ENCODE measurements at places on chromosomes 12 and 14.

DNA sequence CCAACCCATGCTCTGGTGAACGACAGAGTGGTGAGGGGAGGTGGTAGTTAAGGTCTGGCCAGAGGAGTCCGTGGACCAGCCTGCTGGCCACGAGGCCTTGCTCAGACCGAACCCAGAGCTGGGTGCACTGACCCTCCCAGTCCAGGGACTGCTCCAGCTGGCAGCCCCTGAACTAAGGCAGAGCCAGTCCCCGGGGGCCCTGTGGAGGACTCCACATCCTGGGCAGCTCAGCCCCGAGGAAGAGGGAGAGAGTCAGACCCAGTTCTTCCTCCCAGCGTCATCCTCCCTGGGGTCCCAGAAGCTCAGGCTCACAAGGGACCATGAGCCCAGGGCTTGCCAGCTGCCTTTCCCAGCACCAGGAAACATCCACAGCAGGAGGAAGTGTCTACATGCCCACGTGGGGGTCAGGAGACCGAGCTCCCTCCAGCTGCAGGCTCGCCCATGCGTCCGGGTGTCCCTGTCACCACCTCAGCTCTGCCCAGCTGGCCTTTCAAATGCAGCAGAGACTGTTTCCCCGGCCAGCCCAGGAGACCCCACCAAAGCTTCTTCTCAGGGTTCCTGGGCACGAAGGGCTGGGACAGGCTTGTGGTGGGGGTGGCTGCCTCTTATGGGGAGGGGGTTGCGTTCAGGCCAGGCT lies 194.4 kb downstream of the KIF26A start:
- DNase-seq: no peak

DNA sequence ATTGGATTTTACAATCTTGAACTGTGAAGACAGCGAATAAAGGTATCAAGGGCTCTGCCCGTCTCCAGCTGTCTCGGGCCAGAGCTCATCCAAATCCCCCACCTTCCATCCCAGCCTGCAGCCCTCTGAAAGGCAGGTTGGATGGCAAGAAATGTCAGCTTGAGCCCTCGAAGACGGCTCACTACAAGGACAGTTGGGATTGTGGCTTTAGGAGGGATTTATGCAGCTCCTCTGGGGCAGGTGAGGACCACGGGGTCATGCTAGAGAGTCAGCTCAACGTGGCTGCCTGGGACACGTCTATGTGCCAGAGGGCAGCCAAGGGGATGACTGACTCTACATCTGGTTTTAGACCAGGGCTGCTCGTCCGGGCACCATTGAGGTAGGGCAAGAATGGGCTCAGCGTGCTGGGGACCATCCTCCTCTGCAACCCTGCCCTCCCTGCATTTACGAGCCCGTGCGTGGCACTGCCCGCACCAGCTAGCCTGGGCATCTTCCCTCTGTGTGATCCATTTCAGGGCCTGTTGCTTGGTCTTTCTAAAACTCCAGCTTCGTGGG lies 16.2 kb downstream of the MVK start:
- no peak for DNase-seq

GRCh38 chr14:58663494-58664111 lies 25.8 kb downstream of the DACT1 start:
- DNase-seq: peak; percentile 84

DNA sequence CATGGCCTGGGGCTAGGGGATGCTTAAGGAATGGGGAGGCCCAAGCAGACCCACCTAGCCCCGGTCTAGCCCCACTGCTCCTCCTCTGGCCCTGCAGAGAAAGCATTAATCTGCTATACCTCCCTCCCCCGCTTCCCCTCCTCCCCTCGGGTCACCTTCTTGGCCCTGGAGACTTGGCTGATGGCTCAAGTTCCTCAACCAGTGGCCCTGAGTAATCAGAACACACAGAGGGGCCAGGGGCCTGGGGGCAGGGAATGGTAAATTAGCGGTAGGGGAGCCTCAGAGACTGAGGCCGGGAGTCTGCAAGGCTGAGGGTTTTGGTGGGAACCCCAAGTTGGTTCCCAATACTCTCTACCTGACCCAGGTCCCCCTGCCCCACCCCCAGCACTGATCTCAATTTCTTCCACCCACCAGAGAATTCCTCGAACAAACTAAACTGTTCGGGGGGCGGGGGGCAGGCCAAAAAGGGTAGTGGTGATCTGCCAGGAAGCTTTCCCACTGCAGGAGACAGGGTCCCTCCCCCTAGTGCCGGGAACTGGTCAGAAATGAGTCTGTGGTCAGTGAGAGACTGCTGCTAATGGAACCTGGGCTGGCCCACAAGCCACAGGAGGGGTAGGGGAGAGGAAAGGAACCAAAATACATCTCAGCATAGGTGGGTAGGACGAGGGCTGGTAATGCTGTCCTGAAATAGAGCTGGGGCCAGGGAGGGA lies 12.8 kb upstream of the SMARCD1 start:
- no peak for DNase-seq

DNA sequence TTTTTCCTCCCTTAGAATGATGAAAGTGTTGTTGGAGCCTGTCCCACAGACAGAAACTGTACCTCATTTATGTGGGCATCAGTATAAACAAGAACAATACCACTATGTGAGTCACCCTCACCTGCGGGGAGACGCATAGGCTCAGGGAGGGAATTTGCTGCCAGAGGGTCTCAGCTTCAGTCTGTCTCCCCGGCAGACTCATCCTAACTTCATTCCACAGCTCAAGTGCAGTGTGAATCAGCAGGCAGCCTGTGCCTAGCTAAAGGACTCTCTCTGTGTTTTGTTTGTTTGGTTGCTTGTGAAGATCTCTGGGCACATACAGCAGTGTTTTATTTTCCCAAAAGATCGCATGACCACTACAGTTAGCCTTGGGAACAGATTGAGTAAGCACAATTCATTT lies 98.9 kb downstream of the PRKCH start:
- no peak for DNase-seq

- no peak for DNase-seq
These were observed 205.7 kb downstream of the DIO2 start for GRCh38 chr14:80005561-80005960.

GRCh38 chr14:22852940-22853767 lies 16.8 kb downstream of the MMP14 start:
- DNase-seq: peak; percentile 72

DNA sequence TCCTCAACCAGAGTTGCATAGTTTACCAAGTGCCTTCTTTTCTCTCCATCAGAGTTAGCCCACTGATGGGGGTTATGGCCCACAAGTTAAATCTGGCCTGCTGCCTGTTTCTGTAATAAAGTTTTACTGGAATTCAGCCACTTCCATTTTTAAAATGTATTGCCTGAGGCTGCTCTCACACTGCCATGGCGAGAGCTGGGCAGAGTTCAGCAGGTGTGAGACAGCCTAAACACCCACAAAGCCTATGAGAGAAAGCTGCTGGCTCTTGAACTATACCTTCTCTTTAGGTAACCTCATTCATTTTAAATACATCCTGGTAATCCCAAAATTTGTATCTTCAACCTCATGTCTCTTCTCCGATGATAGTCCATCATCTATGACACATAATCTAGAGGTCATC lies 86.1 kb downstream of the BCL2L14 start:
- DNase-seq: no peak

GRCh38 chr12:10891937-10892336 lies 7.9 kb upstream of the PRH1 start:
- DNase-seq: no peak

GRCh38 chr12:19402743-19403431 lies 36.4 kb upstream of the AEBP2 start:
- DNase-seq: no peak

DNA sequence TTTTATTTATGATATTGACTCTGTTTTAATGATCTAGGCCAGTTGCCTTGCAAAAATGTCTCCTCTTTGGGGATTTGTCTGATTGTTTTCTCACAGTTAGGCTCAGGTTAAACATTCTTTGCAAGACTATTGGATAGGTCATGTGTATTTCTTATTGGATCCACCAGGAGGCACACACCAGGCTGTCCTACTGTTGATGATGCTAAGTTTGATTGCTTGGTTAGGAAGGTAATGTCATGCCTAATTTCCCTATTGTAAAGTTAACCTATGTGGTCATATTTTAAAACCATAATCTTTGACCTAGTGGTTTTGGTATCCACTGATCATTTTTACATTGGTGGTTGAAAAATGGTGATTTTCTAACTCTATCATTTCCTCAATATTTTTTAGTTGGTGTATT lies 137.1 kb downstream of the BRMS1L start:
- DNase-seq: no peak

DNA sequence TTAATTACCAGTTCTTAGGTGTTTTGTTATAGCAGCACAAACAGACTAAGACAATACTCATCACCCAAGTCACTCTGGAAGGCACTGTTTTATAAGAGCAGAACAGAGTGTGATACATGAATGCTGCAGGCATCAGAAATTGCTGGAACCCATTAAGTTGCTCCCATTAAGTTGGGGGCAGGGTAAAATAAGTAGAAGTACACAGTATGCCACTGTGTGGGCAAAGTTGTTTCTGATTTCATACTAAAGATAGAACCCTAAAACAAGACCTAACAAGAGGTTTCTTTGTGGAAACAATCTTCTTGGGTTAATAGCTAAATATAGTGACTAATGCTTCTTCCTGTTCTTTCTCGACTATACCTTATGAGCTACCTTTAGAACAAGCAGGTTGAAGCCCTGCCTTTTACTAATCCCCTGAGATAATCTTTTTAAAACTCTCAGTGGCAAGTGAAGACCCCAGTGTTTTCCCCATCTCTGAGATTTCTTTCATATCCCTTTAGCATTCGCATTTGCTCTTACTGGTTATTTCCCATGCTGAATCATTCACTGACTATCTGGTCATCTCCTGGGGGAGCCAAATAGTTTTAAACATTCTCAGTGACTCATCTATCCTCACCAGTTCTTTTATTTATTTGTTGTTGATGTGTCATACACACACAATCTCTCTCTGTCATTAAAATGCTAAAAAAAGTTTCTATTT lies 52.3 kb downstream of the SOCS2 start:
- DNase-seq: peak; percentile 99

- DNase-seq: no peak
These were observed 211.5 kb upstream of the CPNE8 start for GRCh38 chr12:39116861-39117260.

DNA sequence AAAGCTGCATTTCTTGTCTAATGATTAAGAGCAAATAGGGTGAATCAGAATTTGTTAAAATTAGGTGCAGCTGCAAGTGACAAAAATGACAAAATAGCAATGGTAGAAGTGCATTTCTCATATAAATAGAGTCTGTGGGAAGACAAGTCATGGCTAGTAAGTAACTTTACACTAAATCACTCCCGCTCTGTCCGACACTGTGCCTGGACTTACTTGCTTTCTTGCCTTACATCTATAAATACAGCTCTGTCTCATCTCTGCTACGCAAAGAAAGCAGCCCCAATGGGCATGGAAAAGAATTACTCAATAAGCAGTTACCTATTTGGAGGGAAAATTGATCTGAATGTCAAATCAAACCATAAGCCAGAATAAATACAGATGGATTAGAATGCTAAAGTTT lies 245.4 kb upstream of the KRR1 start:
- DNase-seq: no peak

DNA sequence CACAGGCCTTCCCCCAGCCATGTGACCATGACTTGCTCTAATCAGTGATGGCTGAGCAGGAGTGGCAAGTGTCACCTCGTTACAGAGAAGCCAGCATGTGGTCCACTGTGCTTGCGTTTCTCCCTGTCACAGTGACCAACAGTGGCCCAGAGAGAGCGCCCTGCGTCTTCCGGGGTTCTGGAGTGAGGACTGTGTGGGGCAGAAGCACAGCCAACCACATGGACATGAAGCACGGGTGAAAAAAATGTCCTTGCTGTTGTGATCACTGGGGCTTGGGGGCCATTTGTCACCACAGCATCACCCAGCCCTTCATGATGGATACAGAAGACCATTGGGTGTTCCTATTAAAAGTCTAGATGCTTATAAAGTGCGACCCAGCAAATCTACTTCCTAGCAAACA lies 174.6 kb upstream of the C14orf180 start:
- no peak for DNase-seq

- no peak for DNase-seq
These were observed 227.9 kb downstream of the DACT1 start for GRCh38 chr14:58865514-58866281.

DNA sequence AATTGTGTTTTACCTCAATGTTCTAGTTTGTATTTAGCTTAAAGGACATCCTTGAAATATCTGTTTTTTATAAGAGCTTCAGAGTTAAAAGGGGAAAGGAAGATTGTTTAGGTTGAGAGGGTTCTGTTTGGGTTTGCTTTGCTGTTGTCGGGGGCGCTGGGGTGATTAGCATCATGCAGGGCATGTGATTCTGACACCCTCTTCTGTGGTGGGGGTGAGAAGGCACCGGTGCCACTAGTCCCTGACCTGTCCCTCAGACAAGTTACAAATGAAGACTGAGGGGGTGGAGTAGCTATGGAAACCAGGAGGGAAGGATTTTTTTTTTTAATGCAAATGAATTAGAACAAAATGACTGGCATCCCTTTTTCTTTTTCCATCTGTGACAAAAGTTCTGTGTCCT lies 291.3 kb downstream of the RPAP3 start:
- DNase-seq: no peak

DNA sequence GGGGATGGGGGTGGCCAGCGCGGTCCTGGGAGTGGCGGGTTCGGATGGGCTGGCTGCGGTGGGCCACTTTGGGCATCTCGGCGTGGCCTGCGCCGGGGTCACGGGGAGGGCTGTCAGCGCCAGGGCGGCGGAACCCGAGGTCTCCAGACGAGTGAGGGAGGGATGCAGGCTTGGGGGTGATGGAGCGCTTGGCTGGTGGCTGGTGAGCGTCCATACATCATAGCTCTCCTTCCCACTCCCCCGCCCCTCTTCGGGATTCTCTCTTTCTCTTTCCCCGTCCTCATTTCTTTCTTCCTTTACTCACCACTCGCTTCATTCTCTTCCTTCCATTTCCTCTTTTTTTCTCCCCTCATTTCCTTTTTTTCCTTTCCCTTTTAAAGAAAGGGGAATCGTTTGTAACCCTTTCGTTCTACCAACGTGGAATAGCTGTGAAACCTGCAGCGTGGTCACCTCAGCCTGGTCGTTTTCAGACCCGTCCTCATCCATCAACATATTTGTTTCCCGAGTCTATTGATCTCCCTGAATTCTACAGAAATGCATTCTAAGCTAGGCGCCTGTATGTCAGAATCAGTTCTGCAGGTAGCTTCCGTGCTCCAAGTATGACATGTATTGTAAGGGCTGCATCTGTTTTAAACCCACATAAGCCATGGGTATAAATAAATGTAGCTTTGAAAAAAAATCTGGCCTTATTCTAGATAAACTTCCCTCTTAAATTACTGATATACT lies 260.3 kb upstream of the E2F7 start:
- DNase-seq: no peak

GRCh38 chr12:89859508-89860220 lies 151.0 kb upstream of the ATP2B1 start:
- no peak for DNase-seq

DNA sequence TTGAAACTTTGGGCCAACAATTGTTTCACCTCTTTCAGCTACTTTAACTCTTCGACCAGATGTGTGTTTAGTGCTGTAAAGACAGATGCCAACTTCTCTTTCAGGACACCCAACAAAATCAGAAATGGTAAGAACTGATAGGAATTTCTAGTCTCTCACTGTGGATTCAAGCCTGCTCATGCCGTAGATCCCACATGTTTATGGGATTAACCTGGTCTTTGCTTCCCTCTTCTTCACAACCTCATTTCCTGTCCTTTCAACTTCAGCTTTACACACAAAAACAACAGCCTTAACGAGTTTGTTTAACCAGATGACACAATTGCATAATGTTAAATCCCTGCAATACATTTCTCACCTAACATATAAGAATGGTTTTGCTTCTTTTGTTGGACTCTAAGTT lies 1031.9 kb upstream of the LRFN5 start:
- DNase-seq: no peak

GRCh38 chr14:56268673-56269072 lies 150.5 kb downstream of the PELI2 start:
- DNase-seq: peak; percentile 16

GRCh38 chr14:22388669-22389595 lies 200.1 kb downstream of the DAD1 start:
- no peak for DNase-seq

Data from HCEC 1CT (cell line).